ENCODE measurements at places on chromosomes 1 and 21.

GRCh38 chr1:223887747-223888418 lies 42.1 kb upstream of the TP53BP2 start:
- no peak for DNase-seq

- no peak for DNase-seq
Observed at GRCh38 chr1:113250161-113250560, 140.2 kb upstream of the MAGI3 start.

DNA sequence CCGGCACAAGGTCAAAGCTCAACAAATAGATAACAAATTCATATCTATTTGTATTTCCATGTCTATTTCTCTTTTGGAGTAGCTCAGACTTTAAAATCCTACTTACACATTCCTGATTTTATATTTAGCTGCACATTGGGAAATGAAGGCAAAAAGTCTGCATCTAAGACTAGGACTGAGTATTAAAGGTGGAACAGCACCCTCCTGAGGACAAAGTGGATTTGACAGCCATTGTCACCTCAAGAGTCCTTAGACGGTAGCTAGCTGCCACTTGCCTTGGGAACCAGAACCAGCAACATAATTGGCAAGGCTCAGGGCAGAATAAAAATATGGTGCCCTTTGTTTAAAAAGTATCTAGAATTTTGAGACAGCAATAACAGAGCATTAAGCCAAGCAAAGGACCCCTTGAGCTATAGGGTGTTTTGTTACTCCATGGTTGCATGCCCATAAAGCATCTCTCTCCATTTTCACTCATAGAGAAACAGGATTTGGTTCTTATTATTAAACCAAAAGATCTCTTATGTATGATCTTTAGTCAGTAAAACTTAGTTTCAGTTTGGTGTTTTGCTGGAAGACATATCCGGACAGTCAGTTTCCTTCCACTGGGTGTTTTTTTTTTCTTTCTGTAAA lies 30.0 kb upstream of the SGIP1 start:
- DNase-seq = no peak

GRCh38 chr1:32881291-32881690 lies 5.0 kb upstream of the HPCA start:
- no peak for DNase-seq

DNA sequence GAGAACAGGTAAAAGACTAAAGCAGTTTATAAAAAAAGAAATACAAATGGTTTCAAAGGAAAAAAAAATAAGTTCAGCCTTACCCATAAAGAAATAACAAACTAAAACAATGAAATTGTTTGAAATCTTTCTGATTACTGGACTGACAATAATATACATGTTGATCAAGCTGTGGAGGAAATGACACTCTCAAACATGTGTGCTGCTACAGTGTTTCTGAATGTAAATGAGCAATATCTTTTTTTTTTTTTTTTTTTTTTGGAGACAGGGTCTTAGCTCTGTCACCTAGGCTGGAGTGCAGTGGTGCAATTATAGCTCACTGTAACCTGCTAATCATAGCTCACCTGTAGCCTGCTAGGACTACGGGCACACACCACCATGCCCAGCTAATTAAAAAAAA lies 6.5 kb downstream of the EPS15 start:
- DNase-seq = no peak

DNA sequence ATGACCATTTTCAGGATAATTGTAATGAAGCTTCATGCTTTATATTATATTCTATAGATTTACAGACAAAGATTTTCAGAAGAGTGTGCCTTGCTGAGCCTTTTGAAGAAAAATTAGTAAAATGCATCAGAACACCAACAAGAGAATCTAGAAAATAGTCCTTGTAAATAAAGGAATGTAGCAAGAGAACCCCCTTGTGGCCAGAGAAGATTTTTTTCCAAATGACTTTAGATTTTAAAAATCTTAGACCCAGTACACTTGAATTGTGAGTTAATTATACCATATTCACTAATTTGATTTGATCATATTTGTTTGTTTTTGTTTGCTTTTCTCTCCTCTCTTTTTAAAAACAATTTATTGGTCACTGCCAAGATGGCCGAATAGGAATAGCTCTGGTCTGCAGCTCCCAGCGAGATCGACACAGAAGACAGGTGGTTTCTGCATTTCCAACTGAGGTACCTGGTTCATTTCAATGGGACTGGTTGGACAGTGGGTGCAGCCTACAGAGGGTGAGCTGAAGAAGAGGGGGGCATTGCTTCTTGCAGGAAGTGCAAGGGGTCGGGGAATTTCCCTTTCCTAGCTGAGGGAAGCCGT lies 12.8 kb upstream of the IFI44L start:
- no peak for DNase-seq

- DNase-seq = no peak
Observed at GRCh38 chr1:198552668-198553416, 12.4 kb upstream of the ATP6V1G3 start.

GRCh38 chr1:244027491-244028145 lies 23.5 kb upstream of the ZBTB18 start:
- DNase-seq = no peak

DNA sequence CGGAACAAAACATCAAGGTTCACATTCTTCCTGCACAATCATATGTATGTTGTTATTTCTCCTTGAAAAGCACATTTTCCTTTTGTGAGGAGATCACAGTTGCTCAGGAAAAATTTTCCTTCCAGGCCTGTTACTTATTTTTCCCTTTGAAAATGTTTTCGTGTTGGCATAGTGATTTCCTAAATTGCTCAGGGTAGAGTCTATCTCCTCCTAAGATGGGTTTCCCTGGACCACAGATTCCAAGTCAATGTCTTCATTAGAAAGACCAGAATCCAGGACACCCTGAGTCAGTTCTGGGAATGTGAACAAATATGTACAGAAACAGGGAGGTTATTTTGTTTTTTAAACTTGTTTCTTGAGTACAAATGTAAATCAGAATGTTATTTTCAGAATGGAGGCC lies 94.3 kb upstream of the C1orf105 start:
- no peak for DNase-seq

- DNase-seq = no peak
Observed at GRCh38 chr21:17118638-17119384, 394.0 kb upstream of the CXADR start.

DNA sequence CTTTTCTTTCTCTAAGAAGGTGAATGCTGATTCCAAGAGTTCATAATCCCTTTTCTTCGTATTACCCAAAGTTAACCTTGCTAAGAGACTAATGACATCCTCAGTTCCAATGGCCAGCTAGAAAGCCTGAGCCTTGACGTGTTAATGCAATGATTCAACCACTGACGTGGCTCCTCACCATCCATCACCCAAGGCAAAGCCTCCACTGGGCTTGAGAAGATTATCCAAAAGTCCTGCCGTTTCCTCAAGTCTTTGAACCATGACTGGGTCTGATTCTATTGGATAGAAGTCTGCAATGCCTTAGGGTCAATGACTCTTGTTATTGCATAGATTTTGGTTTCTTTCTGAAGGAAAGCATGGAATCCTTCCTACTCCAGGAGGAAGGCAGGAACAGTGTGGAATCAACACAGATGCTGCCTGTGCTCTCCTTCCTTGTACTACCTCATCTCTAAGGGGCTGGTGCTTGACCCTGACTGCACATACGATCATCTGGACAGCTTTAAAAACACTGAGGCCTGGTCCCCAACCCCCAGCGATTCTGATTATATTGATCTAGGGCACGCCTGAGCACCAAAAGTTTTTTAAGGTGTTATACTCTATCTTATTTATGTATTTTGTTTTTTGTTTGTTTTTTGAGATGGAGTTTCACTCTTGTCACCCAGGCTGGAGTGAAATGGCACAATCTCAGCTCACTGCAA lies 69.3 kb upstream of the ANGPTL1 start:
- peak; percentile 85 for DNase-seq

DNA sequence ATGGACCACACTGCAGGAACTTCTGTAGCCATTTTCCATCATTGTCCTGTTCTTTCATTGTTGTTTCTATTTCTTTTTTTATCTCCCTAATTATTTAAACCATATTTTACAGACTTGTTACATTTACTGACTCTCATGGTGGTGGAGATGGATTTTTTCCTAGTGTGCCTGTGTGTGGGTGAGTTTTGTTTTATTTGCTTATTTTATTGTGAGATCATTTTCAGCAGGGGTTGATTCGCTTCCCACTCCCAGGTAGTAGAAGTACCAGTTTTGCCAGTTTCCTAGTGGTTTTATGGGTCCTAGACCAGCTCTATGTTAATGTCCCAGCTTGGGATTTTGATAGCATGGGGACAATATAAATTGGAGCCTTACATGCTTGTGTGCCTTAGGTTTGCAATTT lies 80.0 kb upstream of the BACH1 start:
- no peak for DNase-seq

GRCh38 chr1:233518344-233518743 lies 95.6 kb upstream of the KCNK1 start:
- no peak for DNase-seq

DNA sequence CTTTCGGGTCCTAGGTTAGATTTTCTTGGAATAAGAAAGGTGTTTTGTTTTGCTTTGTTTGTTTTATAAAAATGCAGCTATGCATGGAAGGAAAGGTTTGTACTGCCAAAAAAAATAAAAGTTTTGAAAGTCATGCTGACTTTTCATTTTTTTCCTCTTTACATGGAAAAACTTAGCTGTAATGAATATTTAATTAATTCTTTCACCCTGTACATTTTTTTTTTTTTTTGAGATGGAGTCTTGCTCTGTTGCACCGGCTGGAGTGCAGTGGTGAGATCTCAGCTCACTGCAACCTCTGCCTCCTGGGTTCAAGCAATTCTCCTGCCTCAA lies 48.7 kb downstream of the NENF start:
- no peak for DNase-seq

DNA sequence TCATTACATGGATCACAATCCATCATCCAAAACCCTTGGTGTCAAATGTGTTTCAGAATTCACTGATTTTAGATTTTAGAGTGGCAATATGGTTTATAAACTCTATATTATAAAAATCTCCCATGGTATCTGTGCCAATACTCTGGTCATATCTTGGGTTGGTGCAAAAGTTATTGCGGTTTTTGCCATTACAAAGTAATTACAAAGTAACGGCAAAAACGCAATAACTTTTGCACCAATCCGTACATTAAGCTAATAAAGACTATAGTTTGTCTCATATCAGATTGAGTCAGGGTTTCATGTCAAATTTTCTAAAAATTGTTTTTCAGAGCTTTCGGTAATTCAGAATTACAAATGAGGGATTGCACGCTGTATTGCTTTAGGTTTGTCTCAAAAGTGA lies 23.4 kb upstream of the NTMT2 start:
- no peak for DNase-seq

- no peak for DNase-seq
Observed at GRCh38 chr1:59394706-59395425, 98.0 kb downstream of the FGGY start.

DNA sequence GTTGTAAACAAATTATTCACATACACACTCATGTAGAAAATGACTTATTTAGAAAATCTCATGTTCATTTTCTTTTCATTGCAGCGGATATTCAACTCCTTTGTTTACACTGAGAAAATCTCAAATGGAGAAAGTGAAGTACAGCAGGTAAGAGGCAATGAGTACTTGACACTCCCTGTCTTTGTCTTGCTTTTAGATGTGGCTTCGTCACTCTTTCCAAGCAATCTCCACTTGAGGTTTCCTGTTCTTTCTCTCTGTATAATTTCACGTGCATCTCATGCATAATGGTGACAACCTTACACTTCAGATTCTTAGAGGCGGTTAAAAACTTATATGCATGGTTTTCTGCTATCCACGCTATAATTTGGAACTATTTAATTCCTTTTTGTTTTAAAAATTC lies 80.6 kb downstream of the CACHD1 start:
- no peak for DNase-seq

GRCh38 chr1:9136932-9137331 lies 8.0 kb upstream of the GPR157 start:
- DNase-seq = no peak

GRCh38 chr1:60908159-60908558 lies 174.2 kb upstream of the NFIA start:
- DNase-seq = no peak

DNA sequence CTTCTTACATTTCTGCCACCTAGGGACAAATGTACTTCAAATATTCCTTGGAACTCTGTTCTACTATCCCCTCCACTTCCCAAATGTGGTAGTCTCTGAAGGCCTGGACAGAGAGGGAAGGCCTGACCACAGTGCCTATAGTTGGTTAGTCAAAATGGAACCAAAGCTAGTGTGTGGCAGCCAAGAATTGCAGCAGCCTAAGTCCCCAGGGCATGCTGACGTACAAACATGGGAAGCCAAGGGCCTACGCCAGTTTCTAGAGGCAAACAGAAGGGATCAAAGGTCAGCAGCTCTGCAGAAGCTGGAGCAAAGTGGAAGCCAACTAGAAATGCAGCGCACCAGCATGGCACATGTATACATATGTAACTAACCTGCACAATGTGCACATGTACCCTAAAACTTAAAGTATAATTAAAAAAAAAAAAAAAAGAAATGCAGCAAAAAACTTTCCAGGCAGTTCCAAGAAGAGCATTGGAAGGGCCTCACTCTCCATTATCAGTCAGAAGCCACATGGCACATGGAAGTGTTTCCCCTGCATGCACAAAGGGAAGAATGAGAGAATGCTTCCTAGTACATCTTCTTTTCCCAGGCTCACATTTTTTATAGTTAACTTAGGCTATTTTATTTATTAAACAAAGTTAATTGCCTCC lies 39.4 kb upstream of the GADD45A start:
- no peak for DNase-seq

DNA sequence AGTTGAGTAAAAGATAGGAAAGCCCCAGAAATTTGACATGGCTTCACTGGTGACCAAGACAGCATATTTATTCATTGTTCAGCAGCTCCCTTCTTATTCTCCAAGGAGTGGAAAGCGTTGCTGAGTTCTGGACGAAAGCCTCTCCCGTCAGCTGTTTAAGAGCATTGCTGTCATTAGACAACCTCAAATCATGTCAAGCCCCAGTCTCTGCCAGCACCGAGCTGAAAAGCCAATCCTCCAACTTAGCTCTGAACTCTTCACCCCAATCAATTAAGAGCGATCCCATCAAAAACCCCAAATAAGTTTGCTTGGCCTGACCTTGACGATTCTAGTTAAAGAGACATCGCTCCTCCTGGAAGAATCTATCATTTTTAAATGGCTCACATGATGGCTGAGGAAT lies 110.8 kb downstream of the PLPP3 start:
- DNase-seq = no peak

- no peak for DNase-seq
Observed at GRCh38 chr1:113951719-113952118, 22.6 kb downstream of the HIPK1 start.

DNA sequence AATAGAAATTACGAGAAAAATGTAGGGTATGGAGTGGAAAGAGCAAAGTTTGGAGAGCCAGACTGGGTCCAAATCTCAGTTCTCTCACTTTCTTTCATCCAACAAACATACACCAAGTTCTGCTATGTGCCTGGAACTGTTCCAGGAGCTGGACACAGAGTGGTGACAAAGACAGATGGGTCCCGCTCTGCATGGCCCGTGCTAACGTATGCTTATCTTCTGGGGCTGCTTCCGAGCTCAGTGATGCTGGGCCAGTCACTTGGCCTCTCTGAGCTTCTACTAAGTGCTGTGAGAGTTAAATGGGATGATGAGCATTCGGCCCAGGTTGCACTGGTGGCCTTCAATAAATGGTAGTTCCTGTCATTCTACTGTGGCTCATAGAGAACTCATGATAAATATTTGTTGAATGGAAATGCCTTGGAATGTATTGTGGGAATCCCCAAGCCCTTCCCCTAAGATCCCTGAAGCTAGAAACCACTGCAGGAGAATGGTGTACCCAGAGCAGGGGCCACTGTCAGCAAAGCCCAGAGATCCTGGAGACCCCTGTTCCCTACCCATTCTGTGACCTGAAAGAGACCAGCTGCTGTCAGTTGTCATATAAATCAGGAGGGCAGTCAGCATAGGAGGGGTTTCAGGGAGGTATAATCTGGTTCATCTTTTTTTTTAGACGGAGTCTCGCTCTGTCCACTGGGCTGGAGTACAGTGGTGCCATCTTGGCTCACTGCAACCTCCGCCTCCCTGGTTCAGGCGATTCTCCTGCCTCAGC lies 3.8 kb downstream of the LEMD1 start:
- DNase-seq = no peak

Measured in vagina (tissue), 2 donors.